ENCODE measurements at places on chromosomes 12 and 14.
A peak's percentile ranks its signal among the peaks of the same experiment; 100 is the strongest.

GRCh38 chr12:22821985-22822384 is 197.0 kb downstream of the ETNK1 start:
- no peaks in the 10 kb centered on the region for H3K36me3 ChIP-seq
- no peak for DNase-seq
- no peaks in the 10 kb centered on the region for H3K27me3 ChIP-seq
- H3K4me3 ChIP-seq: no peak overlapping the region
- H3K4me1 ChIP-seq: no peaks in the 10 kb centered on the region

DNA sequence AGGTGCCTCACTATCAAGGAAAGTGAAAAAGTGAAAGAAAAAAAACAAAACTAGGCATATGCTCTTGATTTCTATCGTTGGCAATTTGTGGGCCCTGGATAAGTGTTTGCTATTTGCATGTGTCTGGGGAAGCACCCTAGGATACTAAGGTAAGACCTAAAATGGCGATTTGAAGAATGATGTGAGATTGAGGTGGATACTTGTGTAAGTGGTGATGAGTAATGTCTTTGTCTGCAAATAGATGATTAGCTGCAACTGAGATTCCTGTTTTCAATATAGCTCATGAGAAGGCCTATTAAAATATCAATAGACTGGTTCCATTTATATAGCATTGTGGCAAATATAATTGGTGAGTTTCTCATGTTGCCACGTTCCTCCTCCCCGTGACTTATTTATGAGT is 261.7 kb downstream of the NEDD1 start:
- H3K4me3 ChIP-seq: no peak overlapping the region
- H3K27me3 ChIP-seq: peaks cover 1% of the 10 kb centered on the region
- no peaks in the 10 kb centered on the region for H3K4me1 ChIP-seq
- DNase-seq: no peak

DNA sequence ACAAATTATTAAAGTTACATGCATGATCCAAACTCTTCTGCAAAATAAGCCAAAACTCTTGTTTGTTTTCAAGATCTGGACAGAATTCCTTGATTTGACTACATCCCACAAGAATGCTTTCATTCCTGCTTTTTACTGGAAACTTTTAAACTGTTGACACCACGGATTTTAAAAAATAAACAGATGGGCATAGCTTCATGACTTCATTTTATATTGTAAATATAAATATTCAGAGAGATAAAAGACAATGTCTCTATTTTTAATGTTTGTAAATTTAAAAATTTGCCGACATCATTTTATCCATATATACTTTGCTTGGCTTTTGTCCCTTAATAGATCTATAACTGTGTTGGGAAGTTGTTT is 134.3 kb upstream of the DCN start:
- no peaks in the 10 kb centered on the region for H3K4me1 ChIP-seq
- H3K27ac ChIP-seq: no peak overlapping the region
- no peak overlapping the region for H3K4me3 ChIP-seq
- H3K27me3 ChIP-seq: no peaks in the 10 kb centered on the region
- no peaks in the 10 kb centered on the region for H3K36me3 ChIP-seq
- DNase-seq: no peak

GRCh38 chr12:68514807-68515411 is 95.8 kb upstream of the RAP1B start:
- H3K27me3 ChIP-seq: peaks cover 2% of the 10 kb centered on the region
- H3K27ac ChIP-seq: no peak overlapping the region
- no peak overlapping the region for H3K4me3 ChIP-seq
- H3K36me3 ChIP-seq: no peaks in the 10 kb centered on the region
- no peaks in the 10 kb centered on the region for H3K4me1 ChIP-seq

DNA sequence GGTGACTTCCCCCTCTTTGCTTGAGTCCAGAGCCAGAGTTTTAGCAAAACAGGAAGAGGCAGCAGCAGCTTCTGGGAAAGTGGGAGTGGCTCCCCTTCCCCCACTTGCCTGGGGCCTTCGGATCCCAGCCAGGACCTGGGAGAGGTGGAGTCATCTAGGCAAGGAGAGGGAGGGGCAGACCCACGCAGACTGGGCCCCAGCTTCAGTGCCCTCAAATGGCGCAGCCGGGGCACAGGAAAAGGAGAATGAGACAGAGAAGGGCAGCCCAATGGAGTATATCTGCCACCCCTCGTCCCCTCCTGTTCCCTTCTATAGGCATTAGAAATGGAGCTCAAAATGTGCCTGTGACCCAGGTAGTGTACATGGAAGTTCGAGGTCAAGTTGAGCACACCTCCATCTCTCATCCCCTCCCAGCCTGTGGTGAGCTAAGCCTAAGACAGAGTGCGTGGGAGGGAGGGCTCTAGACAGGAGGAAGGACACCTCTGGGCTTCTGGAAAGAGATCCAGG is 9.3 kb upstream of the HDAC7 start:
- peaks cover 92% of the 10 kb centered on the region for H3K4me1 ChIP-seq
- peak overlapping the region; percentile 86 for H3K27ac ChIP-seq
- peak overlapping the region; percentile 71 for H3K4me3 ChIP-seq
- no peaks in the 10 kb centered on the region for H3K27me3 ChIP-seq
- peaks cover 11% of the 10 kb centered on the region for H3K36me3 ChIP-seq

DNA sequence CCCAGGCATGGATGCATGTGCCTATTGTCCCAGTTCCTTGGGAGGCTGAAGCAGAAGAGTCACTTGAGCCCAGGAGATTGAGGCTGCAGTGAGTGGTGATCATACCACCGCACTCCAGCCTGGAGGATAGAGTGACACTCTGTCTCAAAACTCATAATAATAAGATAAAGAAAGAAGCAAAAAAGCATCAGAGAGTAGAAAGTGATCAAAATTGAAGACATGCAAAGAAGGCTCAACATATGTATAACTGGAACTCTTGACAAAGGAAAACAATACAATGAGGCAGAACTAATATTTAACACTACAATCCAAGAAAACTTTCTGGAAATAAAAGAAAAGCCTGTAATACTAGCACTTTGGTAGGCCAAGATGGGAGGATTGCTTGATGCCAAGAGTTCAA is 48.3 kb upstream of the COCH start:
- DNase-seq: no peak
- H3K27me3 ChIP-seq: no peaks in the 10 kb centered on the region
- no peak overlapping the region for H3K4me3 ChIP-seq
- H3K27ac ChIP-seq: no peak overlapping the region

- peaks cover 63% of the 10 kb centered on the region for H3K4me1 ChIP-seq
- peaks cover 10% of the 10 kb centered on the region for H3K36me3 ChIP-seq
- peak; percentile 41 for DNase-seq
- H3K4me3 ChIP-seq: peak overlapping the region; percentile 15
These were observed 31.1 kb downstream of the PITPNM2 start for GRCh38 chr12:123119808-123120207.

DNA sequence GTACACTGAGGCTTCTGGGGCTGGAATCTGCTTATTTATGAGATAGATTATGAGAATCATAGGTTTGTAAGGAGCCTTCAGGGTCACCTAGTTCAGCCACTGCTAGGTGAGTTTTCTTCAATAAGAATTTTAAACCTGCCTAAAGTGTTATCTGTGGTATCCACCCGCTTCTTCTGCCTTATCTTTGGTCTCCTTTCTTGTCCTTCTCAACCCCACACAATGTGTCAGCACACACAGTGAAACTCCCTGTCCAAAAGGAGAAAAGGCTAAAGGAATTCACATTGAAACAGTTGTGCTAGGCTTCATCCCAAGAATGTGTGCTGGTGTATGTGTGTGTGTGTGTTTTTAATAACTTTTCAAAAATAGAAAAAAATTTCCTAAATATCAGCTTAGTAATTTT is 259.3 kb upstream of the BTG1 start:
- peaks cover 78% of the 10 kb centered on the region for H3K4me1 ChIP-seq
- peaks cover 20% of the 10 kb centered on the region for H3K36me3 ChIP-seq
- H3K27ac ChIP-seq: peak overlapping the region; percentile 68
- H3K27me3 ChIP-seq: no peaks in the 10 kb centered on the region
- peak overlapping the region; percentile 73 for H3K4me3 ChIP-seq

DNA sequence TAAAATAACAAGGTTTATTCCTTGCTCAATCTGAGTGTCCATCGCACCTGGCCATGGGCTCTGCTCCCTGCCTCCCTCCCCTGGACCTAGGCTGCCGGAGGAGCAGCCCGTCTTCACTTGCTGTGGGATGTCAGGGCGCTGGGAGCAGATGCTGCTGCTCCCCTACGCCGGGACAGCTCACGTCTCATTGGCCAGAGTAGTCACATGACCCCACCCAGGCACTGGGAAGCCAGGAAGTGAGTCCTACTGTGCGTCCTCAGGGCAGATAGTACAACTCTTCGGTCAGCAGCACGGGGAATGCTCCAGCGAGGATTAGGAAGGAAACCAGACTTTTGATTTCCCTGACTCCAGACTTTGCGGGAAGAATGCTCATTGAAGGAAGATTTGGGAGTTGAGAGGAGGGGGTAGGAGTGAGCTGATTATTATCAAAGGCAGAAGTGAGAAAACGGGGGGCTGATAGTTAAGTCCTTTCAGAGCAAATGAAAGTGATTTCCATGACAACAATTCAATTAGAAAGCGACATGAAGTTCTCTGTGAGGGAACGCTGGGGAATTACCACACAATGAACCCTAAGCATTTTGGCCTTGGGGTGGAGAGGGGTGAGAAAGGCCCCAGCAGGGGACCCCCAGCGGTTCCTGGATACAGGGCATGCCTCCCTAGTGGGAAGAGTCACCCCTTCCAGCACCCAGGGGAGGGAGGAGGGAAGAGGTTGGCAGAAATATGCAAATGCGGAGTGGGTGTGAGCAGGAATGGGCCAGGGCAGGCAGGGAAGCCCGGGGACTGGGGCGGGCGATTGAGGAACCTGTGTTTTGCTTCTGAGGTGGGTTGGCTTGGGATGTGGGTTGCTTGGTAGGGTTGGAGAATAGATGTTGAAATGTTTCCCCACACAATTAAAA is 215.5 kb downstream of the AACS start:
- H3K27me3 ChIP-seq: peaks cover 8% of the 10 kb centered on the region
- no peak overlapping the region for H3K27ac ChIP-seq
- no peaks in the 10 kb centered on the region for H3K36me3 ChIP-seq

DNA sequence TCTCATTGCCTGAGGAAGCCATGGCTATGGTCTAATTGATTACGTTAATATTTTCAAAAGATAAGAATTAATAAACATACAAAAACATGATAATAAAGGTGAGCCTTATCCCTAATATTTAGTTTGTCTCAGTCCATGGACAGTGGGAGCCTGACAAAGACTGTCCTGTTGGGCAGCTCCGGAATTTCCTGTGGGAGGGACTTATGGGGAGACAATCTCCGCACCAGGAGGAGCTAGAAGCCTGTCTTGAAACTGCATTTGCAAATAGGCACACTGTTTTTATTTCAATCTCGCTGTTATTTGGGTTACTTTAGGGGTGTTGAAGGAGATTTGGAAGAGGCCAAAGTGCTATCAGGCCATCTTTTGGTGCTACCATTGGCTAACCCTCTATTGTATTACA is 50.8 kb upstream of the ZDHHC17 start:
- no peak overlapping the region for H3K27ac ChIP-seq
- H3K4me3 ChIP-seq: no peak overlapping the region
- H3K4me1 ChIP-seq: no peaks in the 10 kb centered on the region
- peaks cover 6% of the 10 kb centered on the region for H3K27me3 ChIP-seq
- DNase-seq: no peak
- no peaks in the 10 kb centered on the region for H3K36me3 ChIP-seq

GRCh38 chr12:96131230-96131788 is 62.9 kb upstream of the ELK3 start:
- no peaks in the 10 kb centered on the region for H3K36me3 ChIP-seq
- H3K27ac ChIP-seq: no peak overlapping the region
- no peak for DNase-seq

GRCh38 chr12:40107098-40107802 is 1.4 kb upstream of the SLC2A13 start:
- H3K36me3 ChIP-seq: no peaks in the 10 kb centered on the region
- H3K4me3 ChIP-seq: peak overlapping the region; percentile 80
- H3K27me3 ChIP-seq: peaks cover 47% of the 10 kb centered on the region
- H3K4me1 ChIP-seq: peaks cover 30% of the 10 kb centered on the region
- peak overlapping the region; percentile 26 for H3K27ac ChIP-seq
- DNase-seq: peak; percentile 69

DNA sequence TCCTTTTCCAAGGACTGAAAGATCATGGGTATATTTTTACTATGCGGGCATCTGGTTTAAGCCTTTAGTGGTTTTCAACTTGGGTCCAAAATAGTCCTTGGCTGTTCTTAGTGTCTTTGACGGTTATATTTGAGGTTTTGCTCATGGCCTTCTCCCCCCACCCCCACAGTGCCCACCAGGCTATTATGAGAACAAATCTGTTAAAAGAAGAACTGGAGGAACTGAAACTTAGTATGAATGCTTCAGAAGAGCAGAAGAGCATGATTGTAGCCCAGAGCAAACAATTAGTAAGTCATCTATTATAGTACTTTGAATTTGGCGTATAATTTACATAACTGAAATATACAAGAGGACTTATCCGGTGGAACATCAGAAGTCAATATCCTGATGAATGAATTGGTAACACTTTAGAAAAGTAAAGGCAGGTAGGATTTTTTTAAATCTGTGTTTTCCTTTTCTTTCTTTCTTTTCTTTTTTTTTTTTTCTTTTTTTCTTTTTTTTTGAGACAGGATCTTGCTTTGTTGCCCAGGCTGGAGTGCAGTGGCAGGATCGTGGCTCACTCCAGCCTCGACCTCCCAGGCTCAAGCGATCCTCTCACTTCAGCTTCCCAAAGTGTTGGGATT is 71.8 kb upstream of the BCAT1 start:
- H3K4me3 ChIP-seq: no peak overlapping the region
- no peak overlapping the region for H3K27ac ChIP-seq
- no peaks in the 10 kb centered on the region for H3K4me1 ChIP-seq
- H3K36me3 ChIP-seq: no peaks in the 10 kb centered on the region
- H3K27me3 ChIP-seq: peaks cover 11% of the 10 kb centered on the region

GRCh38 chr12:50186681-50187080 is 19.5 kb upstream of the CERS5 start:
- H3K27ac ChIP-seq: peak overlapping the region; percentile 84
- H3K27me3 ChIP-seq: no peaks in the 10 kb centered on the region
- DNase-seq: no peak

DNA sequence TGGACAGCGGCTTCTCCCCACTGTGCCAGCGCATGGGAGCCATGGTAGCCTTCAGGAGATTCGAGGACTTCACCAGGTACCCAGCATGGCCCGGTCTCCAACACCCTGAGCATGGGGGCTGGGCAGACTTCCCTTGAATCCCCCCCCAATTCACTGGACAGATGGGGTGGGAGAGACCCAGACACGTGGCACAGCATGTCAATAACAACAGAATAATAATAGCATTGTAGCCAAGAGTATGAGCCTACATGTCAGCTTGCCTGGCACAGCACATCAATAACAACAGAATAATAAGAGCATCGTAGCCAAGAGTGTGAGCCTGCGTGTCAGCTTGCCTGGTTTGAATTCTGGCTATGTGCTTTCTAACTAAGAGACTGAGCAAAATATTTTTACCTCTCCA is 76.4 kb downstream of the FOXN4 start:
- H3K4me1 ChIP-seq: no peaks in the 10 kb centered on the region
- H3K27me3 ChIP-seq: no peaks in the 10 kb centered on the region
- no peak for DNase-seq

DNA sequence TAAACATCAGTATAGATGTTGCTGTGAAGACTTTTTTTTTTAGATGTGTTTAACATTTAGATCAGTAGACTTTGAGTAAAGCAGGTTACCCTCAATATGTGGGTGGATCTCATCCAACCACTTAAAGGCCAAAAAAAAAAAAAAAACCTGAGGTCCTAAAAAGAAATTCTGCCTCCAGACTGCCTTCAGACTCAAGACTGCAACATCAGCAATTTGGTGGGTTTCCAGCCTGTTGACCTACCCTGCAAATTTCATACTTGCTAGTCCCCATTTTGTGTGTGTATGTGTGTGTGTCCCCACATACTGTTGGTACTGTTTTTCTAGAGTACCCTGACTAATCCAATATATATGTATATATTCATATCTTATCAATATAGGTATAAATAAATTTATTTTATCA is 55.6 kb downstream of the OSBPL8 start:
- no peak overlapping the region for H3K4me3 ChIP-seq
- H3K27ac ChIP-seq: no peak overlapping the region
- DNase-seq: no peak
- H3K36me3 ChIP-seq: peaks cover 24% of the 10 kb centered on the region
- no peaks in the 10 kb centered on the region for H3K4me1 ChIP-seq

Data from activated T-helper 1 cell treated with anti-CD3 and anti-CD28 coated beads, Interleukin-12 subunit alpha, Interleukin-12 subunit beta, Interleukin-2, Interleukin-4 antibody, amounts not matched to agents 30 ng/mL and 10 ng/mL and 1 ng/mL, durations not matched to agents 14 hours and 24 hours and 36 hours (primary cell).